ENCODE measurements at places on chromosomes 16 and 17.

GRCh38 chr17:39716879-39717536 is 13.3 kb downstream of the MIEN1 start:
- DNase-seq, result no peak

DNA sequence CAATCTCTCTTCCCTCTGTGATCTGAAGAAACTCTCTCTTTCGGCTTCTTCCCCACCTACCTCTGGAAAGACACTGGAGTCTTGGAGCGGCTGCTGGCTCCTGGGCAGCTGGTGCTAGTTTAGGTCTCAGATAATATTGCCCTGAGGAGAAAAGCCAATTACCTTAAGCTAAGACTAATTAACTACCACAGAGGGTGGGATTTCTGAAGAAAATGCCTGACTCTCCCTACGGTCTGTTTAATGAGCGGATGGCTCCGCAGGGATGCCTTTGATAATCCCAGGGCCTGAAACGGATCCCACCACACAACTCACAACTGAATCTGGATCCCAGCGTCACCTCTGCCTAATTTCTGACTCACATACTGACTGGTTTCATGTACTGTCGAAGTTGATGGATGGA is 127.0 kb upstream of the NLRP1 start:
- DNase-seq, result no peak

GRCh38 chr16:27225536-27226360 is 22.4 kb downstream of the KDM8 start:
- DNase-seq, result no peak

- no peak for DNase-seq
Measured at GRCh38 chr17:39919087-39919683, 750 bp upstream of the GSDMB start.

- DNase-seq, result no peak
Measured at GRCh38 chr16:67571981-67572431, 9.7 kb downstream of the CTCF start.

GRCh38 chr17:63760771-63761539 is 12.4 kb downstream of the CCDC47 start:
- no peak for DNase-seq

DNA sequence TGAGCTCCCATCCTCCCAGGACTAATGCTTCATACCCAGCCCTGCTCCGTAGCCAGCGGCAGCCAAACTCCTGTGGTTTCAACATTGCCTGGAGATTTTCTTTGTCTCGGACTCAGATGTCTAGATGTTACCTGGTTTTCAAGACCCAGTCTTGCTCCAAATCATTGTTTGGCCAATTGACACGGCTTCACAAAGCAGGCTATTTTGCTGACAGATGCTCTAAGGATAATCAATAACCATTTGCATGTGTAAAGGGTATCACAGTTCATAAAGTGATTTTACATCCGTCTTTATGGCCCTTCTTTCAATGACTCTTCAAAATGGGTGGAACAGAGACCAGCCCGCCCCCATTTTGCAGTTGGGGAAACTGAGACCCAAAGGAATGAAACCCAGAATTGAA is 153.4 kb downstream of the SALL1 start:
- DNase-seq, result no peak

- DNase-seq, result no peak
Measured at GRCh38 chr16:50403491-50403890, 34.7 kb upstream of the BRD7 start.

DNA sequence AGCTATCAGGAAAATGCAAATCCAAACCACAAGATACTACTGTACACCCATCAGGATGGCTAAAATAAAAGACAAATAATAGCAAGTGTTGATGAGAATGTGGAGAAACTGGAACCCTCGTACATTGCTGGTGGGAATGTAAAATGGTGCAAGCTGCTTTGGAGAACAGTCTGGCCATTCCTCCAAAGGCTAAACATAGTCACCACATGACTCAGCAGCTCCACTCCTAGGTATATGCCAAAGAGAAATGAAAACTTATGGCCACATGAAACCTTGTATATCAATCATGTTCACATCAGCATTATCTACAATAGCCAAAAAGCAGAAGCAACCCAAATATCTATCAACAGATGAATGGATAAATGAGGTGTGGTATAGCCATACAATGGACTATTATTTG is 28.5 kb downstream of the VAC14 start:
- DNase-seq, result no peak

DNA sequence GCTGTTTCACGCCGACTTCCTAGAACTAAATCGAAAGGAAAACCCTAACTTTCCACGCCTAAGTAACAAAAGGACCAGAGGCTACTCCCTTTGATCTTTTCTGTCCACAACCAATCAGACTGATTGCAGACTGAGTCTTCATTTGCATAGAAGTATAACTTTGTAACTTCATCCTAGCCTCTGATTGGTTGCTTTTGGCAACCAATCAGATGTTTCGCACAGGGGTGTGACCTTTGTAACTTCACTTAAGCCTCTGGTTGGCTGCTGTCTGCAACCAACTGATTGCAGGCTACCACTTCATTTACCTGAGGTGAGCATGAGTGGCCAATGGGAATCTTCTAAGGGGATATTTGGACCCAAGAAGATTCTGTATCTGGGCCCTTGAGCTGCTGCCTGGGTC is 17.4 kb upstream of the ICAM2 start:
- no peak for DNase-seq

DNA sequence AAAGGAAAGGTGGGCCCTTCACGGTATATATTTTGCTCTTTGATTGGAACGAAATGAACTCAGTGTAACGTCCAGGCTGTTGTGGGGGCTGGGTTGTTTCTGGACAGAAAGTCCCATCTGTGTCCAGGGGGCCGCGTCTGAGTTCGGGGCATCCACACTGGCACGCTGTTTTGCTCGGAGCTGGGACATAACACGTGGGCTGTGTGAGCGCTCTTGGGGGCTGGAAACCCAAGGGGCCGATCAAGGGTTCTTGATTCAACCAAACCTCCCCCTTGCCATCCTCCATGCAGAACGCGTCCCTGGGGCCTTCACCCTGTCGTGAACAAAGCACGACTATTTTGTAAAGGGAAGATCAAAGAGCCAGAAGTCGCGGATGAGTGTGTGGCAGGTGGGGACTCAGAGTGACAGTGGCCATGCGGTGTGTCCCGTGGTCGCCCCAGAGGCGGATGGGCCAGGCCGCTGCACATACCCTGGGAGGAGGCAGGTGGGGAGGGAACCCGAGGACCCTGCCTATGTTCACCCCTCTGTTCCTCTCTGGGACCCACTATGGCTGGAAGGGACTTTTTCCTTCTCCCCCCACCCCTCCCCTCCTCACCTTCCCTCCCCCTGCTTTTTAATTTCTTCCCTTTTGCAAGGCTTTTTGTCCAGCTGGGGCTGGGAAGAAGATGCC is 387.2 kb downstream of the SEC14L1 start:
- DNase-seq, result no peak

GRCh38 chr16:67907397-67908180 is 14.5 kb downstream of the PSKH1 start:
- DNase-seq, result no peak

- peak; percentile 94 for DNase-seq
Measured at GRCh38 chr17:16419929-16420271, 4.5 kb downstream of the TRPV2 start.

GRCh38 chr17:18965530-18966236 is 13.7 kb downstream of the SLC5A10 start:
- DNase-seq, result no peak

GRCh38 chr16:11557801-11558200 is 28.9 kb downstream of the LITAF start:
- DNase-seq, result no peak

DNA sequence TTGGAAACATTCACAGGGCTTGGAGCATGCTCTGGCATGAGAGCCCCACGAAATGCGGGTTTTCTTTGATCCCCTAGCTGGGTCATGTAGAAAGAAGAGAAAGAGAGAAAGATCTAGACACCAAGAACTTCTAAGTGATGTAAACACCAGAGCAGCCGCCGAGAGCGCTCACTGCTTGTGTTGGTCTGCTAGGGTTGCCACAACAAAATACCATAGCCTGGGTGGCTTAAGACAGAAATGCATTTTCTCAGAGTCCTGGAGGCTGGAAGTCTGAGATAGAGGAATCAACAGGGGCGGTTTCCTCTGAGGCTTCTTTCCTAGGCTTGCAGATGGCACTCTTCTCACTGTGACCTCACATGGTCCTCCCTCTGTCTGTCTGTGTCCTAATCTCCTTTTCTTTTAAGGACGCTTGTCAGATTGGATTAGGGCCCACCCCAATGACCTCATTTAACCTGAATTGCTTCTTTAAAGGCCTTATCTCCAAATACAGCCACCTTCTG is 139.5 kb downstream of the CYLD start:
- DNase-seq, result no peak

GRCh38 chr17:78330570-78331224 is 29.2 kb downstream of the SOCS3 start:
- peak; percentile 83 for DNase-seq

DNA sequence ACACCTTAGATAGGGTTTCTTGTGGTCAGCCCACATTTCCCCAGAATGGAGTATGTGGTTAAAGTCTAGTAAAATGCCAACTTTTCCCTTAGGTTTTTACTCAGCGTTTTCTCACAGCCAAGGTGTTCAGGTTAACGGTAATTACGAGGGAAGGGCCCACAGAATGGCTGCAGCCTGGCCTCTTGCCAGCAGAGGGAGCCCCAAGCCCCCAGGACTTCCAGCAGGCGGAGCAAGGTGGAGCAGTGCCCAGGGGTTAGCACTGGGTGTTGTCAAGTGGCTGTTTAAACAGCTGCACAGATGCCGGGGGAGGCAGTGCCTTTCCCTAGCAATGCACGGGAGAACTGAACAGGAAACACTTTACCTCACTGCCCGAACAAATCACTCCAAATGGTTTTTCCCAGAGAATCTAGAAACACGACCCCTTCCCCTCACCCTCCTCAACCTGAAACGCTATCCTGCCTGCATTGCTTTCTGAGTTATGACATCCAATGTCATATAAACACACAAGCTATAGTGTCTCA is 6.6 kb downstream of the PHB1 start:
- peak; percentile 68 for DNase-seq

GRCh38 chr16:61820398-61820797 is 215.8 kb downstream of the CDH8 start:
- DNase-seq, result peak; percentile 22

DNA sequence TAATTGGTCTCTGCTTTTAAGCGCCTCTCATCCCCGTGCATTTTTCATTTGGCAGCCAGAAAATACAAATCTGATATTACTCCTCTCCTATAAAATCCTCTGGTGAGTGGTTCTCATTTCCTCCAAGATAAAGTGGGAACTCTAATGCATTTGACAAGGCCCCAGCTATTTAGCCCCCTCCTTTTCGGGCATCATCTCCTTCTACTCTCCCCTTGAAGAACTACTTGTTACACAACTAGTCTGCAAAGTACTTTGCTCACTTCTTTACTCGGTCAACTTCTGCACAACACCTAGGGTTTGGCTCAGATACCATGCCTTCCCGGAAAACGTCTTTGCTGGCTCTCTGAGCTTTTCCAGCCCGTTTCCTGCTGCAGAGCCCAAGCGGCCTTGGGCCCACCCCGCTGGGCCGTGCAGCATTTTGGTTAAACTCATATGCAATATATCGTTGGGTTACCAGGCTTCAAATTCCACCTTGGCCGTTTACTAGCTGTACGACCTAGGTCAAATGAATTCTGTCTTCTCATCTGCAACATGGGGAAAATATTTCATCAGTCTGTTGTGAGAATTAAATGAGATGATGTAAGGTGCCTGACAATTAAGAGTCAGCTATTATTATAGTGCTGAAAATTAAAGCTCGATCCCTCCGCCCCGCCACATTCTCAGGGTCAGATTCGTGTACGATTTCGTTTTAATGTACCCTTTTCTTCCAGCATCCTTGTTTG is 883 bp upstream of the TAF15 start:
- DNase-seq, result no peak

- peak; percentile 36 for DNase-seq
Measured at GRCh38 chr17:71237903-71238538, 882.8 kb upstream of the SOX9 start.

- DNase-seq, result no peak
Measured at GRCh38 chr16:781346-782010, 6.7 kb downstream of the RPUSD1 start.

DNA sequence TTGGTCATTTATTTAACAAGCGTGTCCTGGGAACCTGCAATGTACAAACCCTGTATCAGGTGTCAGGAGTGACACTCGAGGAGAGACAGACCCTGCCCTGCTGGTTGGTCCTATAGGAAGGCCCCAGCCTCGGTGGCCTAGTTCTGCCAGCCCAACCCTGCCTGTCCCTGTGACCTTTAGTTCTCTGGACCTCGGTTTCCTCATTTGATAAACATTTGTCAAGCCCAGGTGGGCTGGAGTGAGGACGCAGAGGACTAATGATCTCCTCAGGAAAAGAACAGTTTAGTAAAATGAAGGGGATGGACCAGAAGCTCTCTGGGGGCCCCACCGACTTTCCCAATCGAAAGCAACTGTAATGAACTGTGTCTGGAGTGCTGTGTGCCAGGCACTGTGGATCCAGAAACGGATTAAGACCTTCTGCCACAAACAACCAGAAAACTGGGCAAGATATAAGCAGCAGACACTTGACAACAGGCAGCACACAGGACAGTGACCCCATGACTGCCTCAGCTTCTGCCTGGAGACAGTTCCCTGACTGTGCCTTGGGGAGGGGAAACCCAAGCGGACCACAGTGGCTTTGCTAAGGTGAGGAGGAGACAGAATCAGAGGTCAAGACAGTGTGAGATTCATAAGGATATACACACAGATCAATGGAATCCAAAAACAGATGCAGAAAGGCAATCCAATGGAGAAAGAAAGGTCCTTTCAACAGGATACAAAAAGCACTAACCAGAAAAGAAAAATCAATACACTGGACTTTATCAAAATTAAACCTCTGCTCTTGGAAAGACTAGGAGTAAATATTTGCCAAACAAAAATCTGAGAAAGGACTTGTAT is 8.8 kb downstream of the PRCD start:
- DNase-seq, result no peak

GRCh38 chr17:3730881-3731429 is 7.3 kb downstream of the HASPIN start:
- no peak for DNase-seq

GRCh38 chr17:13475574-13476223 is 126.0 kb downstream of the HS3ST3A1 start:
- no peak for DNase-seq

- no peak for DNase-seq
Measured at GRCh38 chr17:15384142-15384787, 42.9 kb upstream of the TEKT3 start.

DNA sequence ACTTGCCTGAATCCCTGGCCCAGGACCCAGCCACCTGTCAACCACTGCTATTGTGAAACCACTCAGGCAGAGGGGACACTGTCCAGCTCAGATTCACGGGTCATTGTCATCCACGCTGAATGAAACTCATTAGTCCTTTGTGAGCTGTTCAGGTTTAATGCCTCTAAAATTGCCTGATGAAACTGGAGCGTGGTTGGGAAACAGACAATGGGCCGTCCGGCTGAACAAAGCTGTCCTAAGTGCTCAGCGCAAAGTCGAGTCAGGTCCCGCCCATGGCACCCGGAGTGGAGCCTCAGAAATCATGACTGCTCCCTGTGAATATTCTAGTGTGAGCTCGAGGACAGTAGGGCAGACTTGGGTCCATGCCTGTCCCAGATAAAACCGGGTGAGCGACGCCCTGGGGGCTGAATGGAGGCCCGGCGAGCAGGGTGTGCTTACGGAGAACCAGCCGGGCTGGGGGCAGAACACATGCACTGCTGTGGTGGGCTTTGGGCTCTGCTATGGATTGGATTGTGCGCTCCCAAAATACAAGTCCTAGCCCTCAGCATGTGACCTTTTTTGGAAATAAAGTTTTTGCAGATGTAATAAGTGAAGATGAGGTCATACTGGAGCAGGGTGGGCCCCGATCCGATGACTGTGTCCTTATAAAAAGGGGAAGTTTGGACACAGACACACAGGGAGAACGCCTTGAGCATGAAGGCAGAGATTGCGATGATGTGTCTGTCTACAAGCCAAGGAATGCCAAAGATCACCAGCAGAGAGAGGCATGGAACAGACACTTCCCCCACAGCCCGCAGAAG is 12.9 kb upstream of the CMIP start:
- no peak for DNase-seq
